ENCODE measurements at places on chromosomes 3 and 15.

GRCh38 chr3:102057781-102058421 is 208.6 kb downstream of the NFKBIZ start:
- no peak for DNase-seq

DNA sequence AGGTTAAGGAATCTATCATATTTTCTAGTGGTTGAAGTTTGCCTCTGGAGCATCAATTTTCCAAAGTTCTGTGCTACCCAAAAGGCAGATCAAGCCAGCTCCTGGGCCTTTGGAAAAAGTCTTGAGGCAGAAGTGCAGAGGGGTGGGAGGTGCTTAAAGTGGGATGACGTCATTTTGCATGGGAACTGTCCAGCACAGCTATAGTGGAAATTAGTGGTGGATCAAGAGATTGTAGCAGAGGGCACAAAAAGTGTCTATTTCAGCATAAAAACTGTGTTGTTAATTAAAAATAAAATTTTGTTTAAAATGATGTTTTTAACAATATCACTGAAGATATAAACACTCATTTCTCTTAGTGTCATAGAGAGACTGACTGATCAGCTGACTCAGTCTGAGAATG is 221.9 kb downstream of the LRRN1 start:
- DNase-seq, result peak; percentile 9

- DNase-seq, result peak; percentile 73
Measured at GRCh38 chr3:44019736-44020135, 221.9 kb upstream of the TOPAZ1 start.

GRCh38 chr3:57890874-57891273 is 117.3 kb upstream of the FLNB start:
- no peak for DNase-seq

DNA sequence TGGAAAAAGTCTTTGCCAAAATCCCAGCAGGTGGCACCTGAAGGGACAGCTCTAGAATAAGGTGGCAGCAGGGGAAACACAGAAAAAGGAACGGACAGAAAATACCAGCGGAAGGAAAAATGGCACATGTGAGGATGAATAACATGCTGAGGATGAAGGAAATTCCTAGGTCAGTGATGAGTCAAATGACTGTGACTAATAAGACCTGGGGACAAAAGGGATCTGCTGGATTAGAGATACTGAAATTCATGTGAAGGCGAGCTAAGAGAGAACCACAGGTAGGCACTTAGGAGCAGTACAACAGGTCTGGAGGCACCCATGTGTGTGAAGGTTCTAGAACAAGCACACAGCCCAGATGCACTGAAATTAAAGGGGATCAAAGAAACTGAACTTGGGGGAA is 482.5 kb downstream of the FOXP1 start:
- no peak for DNase-seq

- no peak for DNase-seq
Measured at GRCh38 chr3:151203051-151203420, at the start of gene GPR171. GPR171 (minus strand) TSS chr3:151203216; CDS start chr3:151199386, 3,830 bp downstream.

- DNase-seq, result no peak
Measured at GRCh38 chr3:128296469-128297251, 143.4 kb downstream of the EEFSEC start.

- no peak for DNase-seq
Measured at GRCh38 chr3:98906230-98906629, 4.7 kb upstream of the DCBLD2 start.

DNA sequence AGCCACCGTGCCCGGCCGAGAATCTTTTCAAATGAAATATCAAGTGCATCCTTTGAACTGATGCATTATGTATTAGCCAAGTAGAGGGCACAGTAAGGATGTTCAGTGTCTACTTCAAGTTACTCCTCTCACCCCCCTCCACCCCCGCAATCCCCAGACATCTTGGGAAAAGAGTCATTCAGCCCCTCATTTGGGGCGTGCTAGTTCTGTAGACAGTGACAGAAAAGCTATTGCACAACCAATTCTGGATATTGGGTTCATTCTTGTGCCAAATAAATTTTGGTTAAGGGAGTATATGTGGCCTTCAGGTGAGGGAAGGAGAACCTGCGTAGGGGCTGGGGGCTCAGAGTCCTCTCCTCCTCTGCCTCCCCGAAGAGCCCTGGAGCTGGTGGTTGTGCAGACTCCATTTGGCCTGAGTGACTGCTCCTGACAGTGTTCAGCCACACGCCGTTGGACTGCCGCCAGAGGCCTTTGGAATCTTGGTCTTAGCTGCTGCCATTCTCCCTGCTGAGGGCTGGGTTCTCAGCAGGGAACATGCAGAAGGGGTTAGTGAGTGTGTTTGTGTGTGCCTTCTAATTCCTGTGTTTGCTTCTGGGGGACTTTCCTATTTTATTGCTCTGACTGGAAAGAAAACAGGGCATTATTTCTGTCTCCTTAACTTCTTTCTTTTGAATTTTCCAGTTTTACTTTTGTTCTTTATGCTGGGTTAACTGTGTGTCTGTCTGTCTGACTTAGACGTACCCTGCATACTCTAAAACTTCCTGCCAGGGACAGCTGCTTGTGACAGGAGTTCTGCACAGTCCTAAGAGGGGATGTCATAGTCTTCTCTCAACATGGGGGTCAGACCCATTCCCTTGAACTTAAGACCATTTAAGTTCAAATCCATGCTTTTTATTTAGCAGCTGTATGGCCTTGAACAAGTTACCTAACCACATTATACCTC is 21.0 kb downstream of the RARB start:
- peak; percentile 57 for DNase-seq

- DNase-seq, result no peak
Measured at GRCh38 chr3:35617370-35617769, 22.0 kb upstream of the ARPP21 start.

DNA sequence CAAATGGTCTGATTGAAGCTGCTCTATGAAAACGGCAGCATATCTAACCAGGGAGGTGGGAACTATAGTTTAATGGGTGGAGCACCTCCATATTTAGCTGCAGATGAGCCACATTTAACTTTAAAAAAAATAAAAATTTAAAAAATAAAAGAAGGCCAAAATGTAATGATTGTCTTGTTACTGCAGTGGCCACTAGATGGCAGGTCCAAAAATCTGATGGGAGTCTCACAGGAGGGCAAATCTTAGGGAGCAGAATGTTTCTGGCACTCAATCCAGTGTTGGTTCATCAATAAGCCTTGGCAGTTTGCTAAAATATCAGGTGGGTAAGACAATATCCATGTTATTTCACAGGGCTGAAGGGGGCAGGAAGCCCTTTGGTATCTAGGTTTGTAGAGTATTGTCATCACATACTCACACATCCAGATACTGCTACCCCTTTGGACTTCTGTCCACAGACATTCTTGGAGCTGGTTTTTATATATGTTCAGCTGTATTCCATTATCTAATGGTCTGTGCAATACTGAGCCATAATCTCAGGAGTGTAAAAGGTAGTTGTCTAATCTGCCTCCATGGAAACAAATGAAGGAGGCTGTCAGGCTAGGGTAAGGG is 233.3 kb downstream of the TIGIT start:
- peak; percentile 24 for DNase-seq

DNA sequence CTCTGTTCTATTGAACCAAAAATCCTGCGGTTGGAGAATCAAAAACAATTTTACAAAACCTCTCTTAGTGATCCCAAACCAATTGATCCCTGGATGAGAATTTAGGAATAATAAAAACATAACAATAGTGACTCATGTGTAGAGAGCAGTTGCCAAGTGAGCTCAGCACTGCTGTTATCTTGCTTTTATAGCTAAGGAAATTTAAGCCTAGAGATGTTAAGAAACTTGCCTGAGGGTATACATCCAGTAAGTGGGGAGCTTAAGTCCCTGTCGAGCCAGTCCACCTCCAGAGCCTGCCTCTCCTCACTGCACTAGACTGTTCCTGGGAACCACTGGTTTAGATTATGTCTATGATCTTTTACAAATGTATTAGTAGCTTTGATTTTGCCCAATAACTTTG is 358.4 kb upstream of the LMCD1 start:
- peak; percentile 31 for DNase-seq

GRCh38 chr15:74978503-74978902 is 16.9 kb upstream of the SCAMP5 start:
- DNase-seq, result no peak

GRCh38 chr3:156825795-156826143 is 384 bp upstream of the LEKR1 start:
- no peak for DNase-seq

GRCh38 chr3:130383424-130383823 is 38.0 kb downstream of the COL6A5 start:
- no peak for DNase-seq

DNA sequence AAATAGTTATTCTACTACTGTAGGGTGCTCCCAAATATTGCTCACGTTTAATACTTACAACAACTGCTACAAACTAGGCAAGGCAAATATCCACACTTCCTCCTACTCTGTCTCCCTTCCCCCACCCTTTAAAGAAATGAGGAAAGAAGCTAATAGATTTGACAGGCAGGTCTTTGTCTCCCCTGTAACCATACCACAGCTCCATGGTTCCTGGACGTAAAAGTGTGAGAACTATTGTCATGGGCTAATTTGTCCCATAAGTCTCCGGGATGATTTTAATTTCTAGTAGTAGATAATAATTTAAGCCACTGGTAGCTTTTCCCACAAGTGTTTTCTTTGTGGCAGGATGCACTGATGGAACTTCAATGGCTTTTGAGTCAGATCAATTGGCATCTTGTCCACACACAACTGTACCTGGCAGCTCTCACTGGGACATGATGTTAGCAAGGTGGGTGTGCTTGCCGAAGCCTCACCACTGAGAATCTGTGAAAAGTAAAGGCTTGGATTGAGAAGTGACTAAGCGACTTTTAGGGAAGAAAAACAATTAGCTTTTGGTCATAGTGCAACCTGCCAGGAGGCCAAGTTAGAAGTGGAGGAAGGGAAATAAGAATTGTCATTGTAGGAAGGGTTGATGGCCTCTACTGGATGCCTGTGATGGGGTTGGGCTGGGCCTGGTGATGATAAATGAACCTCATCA is 1.4 kb upstream of the CPOX start:
- DNase-seq, result no peak

DNA sequence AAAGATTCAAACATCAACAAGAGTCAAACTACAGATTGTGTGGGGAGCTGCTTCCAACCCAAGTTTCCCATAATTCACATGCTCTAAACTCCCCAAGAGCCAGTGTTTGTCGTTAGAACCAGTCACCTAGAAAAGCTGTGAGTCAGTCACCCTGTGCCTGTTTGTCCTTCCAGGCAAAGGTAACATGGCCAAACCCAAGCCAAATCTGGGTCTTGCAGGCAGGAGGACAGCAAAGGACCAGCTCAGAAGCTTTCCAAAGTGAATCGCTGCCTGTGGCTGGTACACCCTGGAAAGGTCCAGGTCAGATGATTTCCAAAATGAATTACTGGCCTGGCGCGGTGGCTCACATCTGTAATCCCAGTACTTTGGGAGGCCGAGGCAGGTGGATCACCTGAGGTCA is 251.5 kb downstream of the FAM43A start:
- DNase-seq, result no peak

GRCh38 chr3:38717355-38718240 is 68.1 kb upstream of the SCN5A start:
- DNase-seq, result no peak

DNA sequence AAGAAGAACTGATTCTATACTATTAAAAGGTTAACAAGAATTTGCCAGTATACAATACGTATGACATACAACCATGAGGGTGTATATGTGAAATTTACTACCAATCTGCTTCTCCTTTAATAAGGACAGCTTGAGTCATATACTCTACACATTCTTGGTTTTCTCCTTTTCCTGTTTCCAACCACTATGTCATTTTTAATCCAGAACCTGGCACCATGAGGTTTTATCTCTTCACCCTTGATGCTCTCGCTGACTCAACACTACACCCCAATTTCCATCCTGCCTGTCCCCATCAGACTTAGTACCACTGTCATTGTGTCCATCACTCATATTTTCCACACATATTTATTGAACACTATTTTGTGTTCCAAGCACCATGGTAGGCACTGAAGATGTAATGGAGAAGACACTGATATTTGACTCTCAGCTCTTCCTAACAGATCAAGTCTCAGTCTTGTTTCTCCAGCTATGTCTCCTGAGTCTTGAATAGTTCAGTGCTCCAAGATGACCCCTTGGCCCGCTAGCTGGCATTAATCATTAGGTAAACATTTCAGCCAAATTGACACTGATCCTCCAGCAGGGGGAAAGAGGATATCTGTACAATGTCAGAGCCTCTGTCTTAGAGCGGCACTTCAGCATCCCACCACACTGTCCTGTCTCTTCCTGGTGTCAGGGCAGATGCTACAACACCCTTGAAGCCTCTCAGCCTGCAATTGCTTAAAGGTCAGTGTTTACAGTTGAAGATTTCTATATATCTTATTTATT is 11.2 kb upstream of the COL8A1 start:
- DNase-seq, result peak; percentile 22
